ENCODE measurements at places on chromosomes 5 and 9.

GRCh38 chr5:154478224-154478565 lies at the start of gene HAND1:
Gene HAND1, minus strand, starts transcription at chr5:154478227. Its CDS starts 219 bp downstream, at chr5:154478008.
- no peak for DNase-seq

DNA sequence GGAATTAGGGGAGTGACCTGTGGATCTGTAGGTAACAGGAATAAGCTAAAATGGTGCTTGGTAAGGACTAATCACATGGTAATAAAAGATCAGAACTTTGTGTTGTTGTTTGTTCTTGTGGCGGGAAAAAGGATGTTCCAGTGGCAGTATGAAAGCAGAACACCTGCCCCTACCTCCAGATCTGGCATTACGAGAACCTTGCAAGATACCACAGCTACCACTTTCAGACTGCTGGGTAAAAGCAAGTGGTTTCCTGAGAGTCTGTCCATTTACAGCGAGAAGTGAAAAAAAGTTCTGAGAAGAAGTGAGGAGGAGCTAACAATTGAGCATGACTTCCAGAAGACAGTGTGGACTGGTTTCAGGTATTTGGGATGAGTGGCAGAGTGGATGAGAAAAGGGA lies 252.5 kb downstream of the TLE4 start:
- no peak for DNase-seq

- DNase-seq: no peak
Measured at GRCh38 chr5:112579599-112580170, 158.0 kb upstream of the APC start.

GRCh38 chr9:111726949-111727348 lies 65.5 kb downstream of the GNG10 start:
- no peak for DNase-seq

- no peak for DNase-seq
Measured at GRCh38 chr5:159883522-159883950, 32.7 kb upstream of the ADRA1B start.

DNA sequence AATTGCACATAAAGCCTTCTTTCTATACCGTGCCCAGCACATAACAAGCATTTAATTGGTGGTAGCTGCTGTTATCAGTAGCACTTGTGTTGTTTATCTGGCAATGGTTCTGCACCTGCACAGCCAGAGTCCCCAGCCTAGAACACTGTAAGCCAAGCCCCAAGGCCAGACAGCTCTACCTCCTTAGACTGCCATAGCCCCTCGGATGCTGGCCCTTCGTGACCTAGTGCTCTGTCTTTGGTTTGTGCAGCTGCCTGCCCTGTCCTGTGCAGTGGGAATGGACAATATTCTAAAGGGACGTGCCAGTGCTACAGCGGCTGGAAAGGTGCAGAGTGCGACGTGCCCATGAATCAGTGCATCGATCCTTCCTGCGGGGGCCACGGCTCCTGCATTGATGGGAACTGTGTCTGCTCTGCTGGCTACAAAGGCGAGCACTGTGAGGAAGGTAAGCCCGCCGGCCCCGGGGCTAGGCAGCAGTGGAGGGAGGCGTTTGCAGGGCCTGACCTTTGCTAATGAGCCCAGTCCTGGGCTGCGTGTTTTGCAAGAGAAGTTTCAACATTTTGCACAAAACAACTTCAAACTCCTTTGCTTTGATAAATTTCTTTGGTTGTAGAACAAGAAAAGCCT lies 173.3 kb upstream of the WWC1 start:
- DNase-seq: no peak

GRCh38 chr5:15524712-15525111 lies 24.7 kb downstream of the FBXL7 start:
- DNase-seq: no peak

- DNase-seq: peak; percentile 1
Measured at GRCh38 chr5:43631182-43631910, 28.4 kb downstream of the NNT start.

- DNase-seq: no peak
Measured at GRCh38 chr5:158126442-158127405, 267.8 kb upstream of the CLINT1 start.

DNA sequence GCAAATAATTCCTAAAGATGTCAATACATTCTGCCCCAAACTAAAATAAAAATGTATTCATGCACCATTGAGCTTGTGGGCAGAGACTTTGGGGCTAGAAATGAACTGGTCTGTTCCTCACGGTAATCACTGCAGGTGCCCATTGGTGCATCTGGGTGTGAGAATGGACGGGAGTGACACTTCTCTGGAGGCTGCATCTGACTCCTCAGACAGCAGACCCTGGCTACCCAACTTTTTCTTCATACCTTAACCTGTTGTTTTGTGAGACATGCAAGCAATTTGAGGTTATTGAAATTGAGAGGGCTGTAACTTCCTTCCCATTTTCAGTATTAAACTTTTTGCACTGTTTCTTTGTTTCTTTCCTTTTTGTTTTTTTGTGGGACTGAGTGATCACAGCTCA lies 333.4 kb downstream of the ICE1 start:
- no peak for DNase-seq

DNA sequence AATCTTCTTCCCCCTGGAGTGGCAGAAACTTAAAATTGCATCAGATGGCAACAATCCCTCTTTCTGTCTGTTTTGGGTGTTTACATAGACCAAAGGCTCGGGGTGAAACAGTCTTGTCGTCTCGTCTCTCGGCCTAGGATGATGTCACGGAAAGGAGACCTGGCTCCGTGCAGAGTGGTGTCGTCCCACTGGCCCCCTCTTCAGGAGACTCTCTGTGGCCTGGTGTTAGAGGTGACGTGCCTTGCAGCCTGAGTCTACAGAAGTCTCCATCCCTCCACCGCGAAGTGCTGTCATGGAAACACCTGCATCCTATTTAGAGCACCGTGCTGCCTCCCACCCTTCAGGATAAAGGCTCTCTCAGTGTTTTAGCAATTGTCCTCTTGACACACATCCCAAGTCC lies 409.7 kb downstream of the IRX1 start:
- no peak for DNase-seq

- DNase-seq: no peak
Measured at GRCh38 chr5:159663986-159664385, 252.3 kb upstream of the ADRA1B start.

DNA sequence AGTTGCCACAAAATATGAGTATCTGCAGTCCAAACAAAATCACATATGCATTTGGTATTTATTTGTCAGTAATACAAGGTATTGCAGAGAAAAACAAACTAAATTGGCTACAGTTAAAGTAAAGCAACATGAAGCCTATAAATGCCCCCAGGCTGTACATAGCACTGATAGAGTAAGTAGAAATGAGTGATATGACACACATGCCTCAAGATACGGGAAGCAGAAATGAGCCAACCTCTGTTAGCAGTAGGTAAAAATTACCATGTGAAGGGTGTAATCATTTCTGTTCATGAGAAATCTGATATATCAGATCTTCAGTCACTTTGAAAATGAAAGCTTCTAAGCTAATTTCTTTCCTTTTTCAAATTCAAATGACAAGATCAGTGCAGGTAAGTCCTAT lies 131.1 kb downstream of the CHSY3 start:
- DNase-seq: no peak

DNA sequence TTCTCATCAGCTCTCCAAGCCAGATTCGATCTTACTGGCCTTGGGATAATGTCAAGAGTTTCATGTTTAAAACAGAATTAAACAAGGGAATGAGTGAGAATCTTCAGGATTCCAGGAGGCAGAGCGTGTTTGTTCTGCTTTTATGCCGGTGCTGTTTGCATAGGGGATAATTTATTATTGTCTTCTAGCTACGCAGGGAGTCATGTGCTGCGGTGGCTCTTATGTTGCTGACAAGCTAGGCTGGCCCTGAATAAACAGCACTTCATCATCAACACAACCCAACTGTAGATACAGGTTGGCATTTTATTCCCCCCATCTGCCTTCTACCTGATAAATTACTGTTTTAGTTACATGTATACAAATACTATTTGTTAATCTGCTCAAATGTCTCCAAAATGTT lies 47.1 kb upstream of the PCA3 start:
- DNase-seq: no peak

DNA sequence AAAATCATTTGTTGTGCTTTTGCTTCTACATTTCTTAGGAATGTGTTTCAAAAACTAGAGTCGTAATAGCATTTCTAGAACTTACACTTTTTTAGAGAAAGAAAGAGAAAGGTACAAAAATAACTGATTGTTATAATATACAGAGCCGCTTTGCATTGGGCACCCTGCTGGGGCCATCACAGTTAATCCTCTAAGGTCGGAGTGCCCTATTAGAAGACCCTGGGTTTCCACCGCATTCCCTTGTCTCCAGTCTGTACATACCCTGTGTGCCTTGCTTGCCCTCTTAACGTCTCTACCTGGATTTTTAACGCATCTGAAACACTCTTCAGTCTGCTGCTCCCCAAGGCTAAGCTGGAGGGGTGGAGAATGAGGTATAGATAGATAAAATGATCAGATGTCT lies 1.3 kb downstream of the MARVELD2 start:
- no peak for DNase-seq

All from activated CD4-positive, alpha-beta T cell treated with anti-CD3 and anti-CD28 coated beads, Interleukin-2, amount 50 U/mL, for 24 hours (primary cell).